ENCODE measurements at places on chromosomes 3 and 15.
A peak's percentile ranks its signal among the peaks of the same experiment; 100 is the strongest.

DNA sequence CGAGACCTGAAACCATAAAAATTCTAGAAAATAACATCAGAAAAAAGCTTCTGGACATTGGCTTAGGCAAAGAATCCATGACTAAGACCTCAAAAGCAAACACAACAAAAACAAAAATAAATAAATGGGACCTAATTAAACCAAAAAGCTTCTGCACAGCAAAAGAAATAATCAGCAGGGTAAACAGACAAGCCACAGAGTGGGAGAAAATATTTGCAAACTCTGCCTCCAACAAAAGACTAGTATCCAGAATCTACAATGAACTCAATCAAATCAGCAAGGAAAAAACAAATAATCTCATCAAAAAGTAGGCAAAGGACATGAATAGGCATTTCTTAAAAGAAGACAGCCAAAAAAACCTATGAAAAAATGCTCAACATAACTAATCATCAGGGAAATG, 59.6 kb downstream of the DNAH12 start:
- no peak for DNase-seq

- DNase-seq = no peak
Observed at GRCh38 chr3:6089780-6090179, 771.1 kb upstream of the GRM7 start.

GRCh38 chr3:196339493-196340254, 1.5 kb upstream of the TM4SF19 start:
- no peak for DNase-seq

GRCh38 chr3:50232303-50232702, 3.7 kb upstream of the GNAI2 start:
- no peak for DNase-seq

DNA sequence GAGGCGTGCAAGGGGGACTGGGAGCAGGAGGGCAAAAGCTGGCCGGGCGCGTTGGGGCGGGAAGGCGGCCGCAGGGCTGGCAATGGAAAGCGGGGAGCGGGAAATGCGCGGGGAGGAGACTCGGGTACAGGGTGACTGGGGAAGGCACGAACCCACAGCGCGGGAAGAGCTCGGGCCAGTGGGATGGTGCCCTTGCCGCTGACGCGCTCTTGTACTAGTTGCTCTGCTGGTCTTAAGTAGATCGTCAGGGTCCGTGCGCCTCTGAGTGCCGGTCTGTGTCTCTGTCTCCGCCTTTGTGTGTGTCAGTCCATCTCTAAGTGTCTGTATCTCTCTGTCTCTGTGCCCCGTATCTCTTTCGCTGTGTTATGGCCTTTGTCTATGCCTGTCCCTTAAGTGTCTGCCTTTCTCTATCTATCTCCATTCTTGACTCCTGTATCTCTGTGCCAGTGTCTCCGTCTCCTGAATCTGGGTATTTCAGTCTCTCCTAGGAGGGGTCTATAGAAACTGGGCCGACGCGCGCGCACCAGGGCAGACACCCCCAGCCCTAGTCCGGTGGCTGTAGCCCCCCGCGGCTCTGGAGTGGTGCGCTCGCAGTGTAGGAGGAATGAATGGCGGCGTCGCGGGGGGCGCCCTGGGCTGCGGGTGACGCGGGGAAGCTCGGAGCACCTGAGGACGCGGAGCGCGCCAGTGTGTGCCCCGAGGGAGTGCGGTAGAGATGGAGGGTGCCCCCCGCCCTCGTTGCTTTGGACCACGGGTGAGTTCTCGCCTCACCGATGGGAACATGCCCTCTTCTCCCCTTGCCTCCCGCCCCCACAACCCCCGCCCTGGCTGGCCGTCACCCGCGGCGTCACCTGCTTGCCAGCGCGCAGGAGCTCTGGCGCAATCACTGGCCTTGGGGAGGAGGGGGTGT, 756 bp upstream of the CAMK2N2 start:
- peak; percentile 92 for DNase-seq

GRCh38 chr15:70336425-70337009, 238.8 kb upstream of the TLE3 start:
- DNase-seq = no peak

DNA sequence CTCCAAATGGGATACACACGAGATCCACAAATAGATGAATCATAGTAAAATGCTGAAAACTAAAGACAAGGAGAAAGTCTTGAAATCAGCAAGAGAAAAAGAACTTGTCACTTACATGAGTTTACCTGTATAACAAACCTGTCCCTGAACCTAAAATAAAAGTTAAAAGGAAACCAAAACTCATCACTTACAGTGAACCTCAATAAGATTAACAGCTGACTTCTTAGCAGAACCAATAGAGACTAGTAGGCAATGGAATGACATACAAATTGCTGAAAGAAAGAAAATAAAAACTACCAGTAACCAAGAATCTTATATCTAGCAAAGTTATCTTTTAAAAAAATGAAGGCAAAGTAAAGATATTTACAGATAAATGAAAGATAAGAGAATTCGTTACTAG, 27.4 kb downstream of the SEC22A start:
- no peak for DNase-seq

DNA sequence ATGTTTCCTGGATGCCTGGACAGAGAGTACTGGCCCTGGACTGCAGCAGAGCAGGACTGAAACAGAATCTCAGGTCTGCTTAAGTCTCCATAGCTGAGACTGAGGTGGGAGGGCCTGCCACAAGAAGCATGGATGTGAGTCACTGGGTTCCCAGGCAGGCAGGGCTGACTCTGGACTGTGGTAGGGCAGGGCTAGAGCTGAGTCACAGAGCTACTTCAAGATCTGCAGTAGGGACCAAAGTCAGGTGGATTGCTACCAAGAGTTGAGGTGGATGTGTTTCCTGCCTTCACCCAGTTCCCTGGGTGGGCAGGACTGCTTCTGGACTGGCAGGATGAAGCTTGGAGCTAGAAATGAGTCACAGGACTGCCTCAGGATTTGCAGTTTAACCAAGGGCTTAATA, 282.9 kb downstream of the AGBL1 start:
- DNase-seq = no peak

GRCh38 chr3:27508424-27508823, 24.2 kb upstream of the SLC4A7 start:
- DNase-seq = no peak

GRCh38 chr3:181901626-181902025, 189.9 kb downstream of the SOX2 start:
- no peak for DNase-seq

- no peak for DNase-seq
Observed at GRCh38 chr3:184696697-184697096, 15.2 kb downstream of the MAGEF1 start.

GRCh38 chr15:41610048-41610447, 50.2 kb upstream of the MGA start:
- DNase-seq = peak; percentile 8

DNA sequence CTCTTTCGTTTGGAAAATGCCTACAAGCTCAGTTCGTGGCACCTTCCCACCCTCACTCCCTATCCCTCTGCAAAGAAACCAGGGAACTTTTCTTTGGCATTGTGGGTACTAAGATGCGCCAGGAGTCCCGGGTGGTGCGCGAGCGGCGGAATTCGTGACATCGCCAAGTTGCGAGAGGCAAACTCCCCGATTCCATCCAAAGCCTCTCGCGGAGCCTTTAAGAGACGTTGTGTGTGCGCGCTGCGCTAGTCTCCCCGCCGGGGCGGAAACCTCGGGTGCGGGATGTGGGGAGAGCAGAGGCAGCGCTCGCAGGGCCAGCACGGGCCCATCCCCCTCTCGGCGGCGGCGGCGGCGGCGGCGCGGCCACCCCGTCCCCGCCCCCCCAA, 443 bp upstream of the NR2F2 start:
- DNase-seq = peak; percentile 79

- DNase-seq = no peak
Observed at GRCh38 chr3:130341882-130342281, 3.6 kb upstream of the COL6A5 start.

GRCh38 chr3:172089250-172089649, 49.9 kb downstream of the FNDC3B start:
- DNase-seq = no peak

GRCh38 chr3:150015901-150016300, 45.2 kb upstream of the PFN2 start:
- no peak for DNase-seq

DNA sequence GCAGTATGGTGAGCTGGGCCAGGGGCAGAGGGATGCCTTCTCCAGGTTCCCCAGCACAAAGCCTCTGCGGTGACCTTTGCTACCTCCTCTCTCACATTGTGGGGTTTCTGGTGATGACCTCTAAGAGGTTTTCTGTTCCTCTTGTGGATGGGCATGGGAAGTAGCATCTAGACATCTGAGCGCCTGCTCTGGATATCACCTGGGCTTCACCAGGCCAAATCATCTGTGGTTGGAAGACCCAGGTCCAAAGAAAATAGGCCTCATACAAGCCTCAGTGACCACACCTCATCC, 7.0 kb downstream of the APEH start:
- no peak for DNase-seq

- DNase-seq = peak; percentile 33
Observed at GRCh38 chr3:99172736-99173657, 271.5 kb upstream of the DCBLD2 start.

GRCh38 chr15:46616033-46616432, 981.2 kb downstream of the SQOR start:
- DNase-seq = no peak

GRCh38 chr3:31958701-31959152, 22.3 kb downstream of the OSBPL10 start:
- DNase-seq = peak; percentile 82

GRCh38 chr15:75606711-75607699, 18.5 kb downstream of the SNUPN start:
- no peak for DNase-seq

DNA sequence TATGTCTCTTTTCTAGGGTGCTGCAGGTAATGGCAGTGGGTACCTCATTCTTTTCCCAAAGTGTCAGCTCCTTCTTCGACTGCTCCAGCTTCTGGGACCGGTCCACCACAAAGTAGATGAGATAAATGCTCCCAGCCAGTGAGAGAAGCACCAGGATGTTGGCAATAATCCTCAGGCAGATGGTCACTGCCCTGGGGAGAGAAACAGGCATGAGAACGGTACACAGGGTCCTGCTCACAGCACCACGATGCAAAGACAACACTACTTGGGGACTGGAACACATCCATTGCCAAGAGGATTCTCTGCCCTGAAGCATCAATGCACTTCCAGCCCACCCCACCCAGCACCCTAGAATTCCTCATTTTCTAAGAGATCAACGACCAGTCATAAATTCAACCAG, 22.4 kb downstream of the TMC3 start:
- DNase-seq = no peak

GRCh38 chr15:62726461-62726860, 316.1 kb upstream of the TPM1 start:
- peak; percentile 69 for DNase-seq

GRCh38 chr3:111972891-111973290, 5.9 kb upstream of the ABHD10 start:
- DNase-seq = peak; percentile 3

- DNase-seq = no peak
Observed at GRCh38 chr15:51969728-51970127, 1.9 kb downstream of the LEO1 start.

DNA sequence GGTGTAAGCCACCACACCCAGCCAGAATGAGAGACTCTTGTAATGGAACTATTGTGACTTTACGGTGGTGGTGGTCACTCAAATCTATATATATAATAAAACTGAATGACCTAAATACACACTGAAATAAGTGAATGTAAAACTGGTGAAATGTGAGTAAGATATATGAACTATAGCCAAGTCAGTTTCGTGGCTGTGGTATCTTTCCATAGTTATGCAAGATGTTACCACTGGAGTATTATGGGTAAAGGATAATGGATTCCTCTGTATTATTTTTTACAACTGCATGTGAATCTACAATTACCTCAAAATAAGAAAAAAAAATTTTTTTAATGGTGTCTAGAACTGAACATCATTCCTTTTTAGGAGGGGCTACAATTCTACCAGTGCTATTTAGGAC, 21.9 kb downstream of the PIK3CB start:
- DNase-seq = no peak

DNA sequence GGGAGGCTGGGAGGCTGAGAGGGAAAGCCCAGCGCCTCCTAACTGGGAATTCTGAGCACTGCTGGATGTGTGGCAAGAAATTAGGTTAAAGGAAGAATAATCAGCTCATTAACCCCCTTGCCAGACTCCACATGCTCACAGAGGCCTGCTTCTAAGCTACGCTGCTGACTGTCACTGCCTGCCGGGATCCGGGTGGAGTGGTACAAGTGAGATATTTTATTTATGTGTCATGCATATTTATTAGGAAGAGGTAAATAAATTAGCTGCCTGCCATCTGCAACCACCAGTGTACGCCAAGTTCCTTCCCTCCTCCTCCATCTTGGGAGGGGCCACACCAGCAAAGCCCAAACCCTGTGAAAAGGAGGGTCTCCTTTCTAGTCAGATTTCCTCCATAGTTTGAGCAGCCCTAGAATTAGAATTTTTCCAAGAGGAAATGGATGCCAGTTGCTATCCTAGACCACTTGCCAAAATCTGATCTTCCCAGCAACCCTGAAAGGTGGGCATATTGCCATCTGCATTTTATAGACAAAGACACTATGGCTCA, 43.5 kb upstream of the GRIP2 start:
- DNase-seq = no peak

DNA sequence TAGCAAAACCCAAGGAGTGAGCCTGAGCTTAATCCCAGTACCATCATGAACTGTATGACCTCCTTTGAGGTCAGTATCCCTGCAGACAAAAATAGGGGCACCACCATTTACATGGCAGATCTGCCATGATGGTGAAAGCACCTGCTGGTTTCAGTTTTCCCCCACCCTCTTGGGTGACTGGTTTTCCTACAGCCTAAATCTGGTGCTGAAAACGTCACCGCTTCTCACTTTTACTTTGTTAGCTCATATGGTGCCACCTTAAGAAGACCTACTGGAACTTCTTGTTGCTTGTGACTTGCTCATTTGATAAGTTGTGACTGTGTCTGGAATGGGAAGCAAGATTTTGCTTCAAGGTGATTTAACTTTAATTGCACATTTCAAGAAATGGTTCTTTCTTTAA, 5.1 kb downstream of the PPP1R2 start:
- no peak for DNase-seq

DNA sequence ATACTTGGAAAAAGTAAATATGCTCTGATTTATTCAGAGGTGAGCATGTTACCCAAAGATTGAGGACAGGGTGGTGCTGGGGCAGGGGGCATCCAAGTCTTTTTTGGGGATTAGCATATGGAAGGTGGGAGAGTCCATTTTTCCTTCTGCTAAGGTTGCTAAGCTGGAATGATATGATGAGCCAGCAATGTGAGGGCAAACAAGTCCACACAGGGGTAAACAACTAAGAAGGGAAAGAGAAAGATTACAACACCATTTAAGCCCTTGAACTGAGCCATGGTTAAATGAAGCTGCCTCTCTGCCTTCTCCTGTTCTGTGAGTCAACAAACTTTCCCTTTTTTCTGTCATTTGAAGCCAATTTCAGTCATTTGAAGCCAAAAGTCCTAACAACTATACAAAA, 89.0 kb downstream of the RPL22L1 start:
- no peak for DNase-seq

GRCh38 chr15:74128785-74129585, 1.4 kb upstream of the ISLR2 start:
- peak; percentile 62 for DNase-seq

DNA sequence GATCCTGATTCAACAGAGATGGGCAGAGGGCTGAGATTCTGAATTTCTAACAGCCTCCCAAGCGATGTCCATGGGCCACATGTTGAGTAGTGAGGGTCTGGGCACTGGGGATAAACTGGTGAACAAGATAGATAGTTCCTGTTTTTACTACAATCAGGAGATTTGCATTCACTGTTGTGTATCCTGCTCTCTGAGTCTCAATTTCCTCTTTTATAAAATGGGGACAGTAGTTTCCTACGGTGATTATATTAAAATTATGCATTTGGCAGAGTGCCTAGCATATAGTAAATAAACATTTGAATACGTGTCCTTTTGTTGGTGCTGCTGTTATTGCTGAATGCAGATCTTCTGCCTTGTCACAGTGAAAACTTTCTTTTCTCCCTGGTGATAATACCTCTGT, 102.5 kb downstream of the MYH15 start:
- peak; percentile 55 for DNase-seq
